Ovary (tissue), 10 donors: ENCODE measurements at places on chromosomes 11 and 22. TPM values are rescaled to one million over a fixed set of nuclear protein-coding genes. Genes with fewer than 3 reads are reported as not detected.

DNA sequence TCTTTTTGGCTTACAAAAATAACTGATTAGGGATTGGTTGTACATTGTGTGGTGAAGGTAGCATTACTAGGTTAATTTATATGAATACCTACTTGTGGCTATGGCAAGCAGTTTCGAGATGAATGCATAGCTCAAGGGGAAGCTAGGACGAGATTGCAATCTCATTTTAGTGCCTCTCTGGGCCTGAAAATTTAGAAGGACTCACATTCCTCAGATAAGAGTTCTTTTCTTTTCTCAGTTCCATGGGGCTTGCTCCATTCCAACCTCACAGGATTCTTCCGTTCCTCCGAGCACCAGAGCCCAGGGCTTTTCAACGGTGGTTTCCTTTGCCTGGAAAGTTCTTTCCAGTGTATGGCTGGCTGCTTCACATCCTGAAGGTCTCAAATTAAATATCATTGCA lies 82.1 kb downstream of the CECR2 start:
- DNase-seq, result no peak

Gene MS4A6E
- total RNA-seq, result not detected

- no peak for DNase-seq
Observed at GRCh38 chr11:102367364-102367763, 20.4 kb downstream of the BIRC2 start.

DNA sequence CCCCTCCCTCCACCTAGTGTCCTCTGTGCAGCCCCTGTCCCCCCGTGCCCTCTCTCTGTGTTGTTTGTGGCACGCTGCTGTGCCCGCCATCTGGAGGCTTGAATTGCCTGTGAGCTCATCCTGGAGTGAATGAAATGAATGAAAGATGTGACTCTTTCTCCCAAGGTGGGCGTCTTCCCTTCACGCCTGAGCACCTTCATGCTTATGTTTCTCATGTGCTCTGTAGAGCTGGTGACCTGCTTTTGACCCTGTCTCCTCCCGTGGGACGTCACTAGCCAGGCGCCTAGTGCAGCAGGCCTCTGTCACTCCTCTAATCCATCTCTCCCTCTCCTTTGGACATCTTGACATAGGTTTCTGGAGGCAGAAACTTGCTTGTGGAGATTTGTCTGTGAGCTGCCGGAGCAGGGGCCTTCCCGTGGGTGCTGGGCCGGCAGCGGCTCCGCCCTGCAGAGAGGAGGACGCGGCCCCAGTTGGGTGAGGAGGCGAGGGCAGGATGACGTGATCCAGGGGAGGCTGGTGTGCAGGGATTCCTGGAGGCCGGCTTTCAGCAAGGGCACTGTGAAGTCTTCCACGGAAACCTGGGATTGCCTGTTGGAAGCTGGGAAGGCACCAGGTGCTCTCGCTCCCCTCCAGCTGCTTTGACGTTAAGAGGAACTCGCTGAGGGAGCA lies 40.6 kb downstream of the MUC6 start:
- no peak for DNase-seq

Gene KDM4D
- total RNA-seq, result 0.24 TPM
